Activated effector memory CD4-positive, alpha-beta T cell treated with anti-CD3 and anti-CD28 coated beads, Interleukin-2, amount 50 U/mL, for 16 hours (primary cell): ENCODE measurements at places on chromosomes 3 and 15.

GRCh38 chr3:177928172-177928873 lies 607.9 kb upstream of the KCNMB2 start:
- DNase-seq: no peak

- DNase-seq: no peak
These were observed 108.5 kb downstream of the TJP1 start for GRCh38 chr15:29713784-29714183.

GRCh38 chr15:67880651-67881182 lies 40.9 kb upstream of the RNU6-1 start:
- no peak for DNase-seq

GRCh38 chr3:138200424-138200823 lies 13.3 kb downstream of the ARMC8 start:
- DNase-seq: no peak

GRCh38 chr15:70761046-70761445 lies 2.3 kb downstream of the UACA start:
- no peak for DNase-seq

GRCh38 chr3:140315955-140316354 lies 361.9 kb upstream of the TRIM42 start:
- DNase-seq: no peak

DNA sequence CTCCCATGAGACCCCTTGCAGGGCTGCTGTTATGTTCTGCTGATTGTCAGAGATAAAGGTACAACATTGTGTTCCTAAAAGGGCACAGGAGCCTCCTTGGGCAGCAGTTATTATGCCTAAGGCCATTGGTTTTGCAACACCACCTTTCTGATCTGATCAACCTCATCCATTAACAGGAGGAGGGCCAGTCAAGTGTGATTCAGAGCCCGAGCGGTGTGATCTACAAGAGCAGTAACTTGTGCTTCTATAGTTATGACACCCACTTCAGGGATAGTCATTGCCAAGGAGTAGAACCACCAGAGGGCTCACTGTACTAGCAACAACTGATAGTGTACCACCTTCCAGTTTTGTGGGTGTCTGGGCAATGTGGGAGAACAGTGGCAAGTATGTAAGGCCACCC lies 1457.9 kb upstream of the CADM2 start:
- DNase-seq: no peak

DNA sequence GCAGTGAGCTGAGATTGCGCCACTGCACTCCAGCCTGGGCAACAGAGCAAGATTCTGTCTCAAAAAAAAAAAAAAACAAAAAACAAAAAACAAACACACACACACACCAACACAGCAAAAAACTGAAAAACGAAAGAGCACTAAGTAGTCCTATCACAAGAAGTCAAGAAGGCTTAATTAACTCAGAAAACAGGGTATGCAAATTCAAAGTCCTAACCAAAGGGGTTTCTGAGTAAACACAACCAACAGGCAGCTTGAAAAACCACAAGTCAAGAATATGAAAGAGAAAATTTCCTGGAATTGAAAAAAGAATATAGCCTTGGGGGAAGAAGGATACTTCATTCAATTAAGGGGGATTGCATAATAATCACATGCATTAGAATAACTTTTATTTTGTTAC lies 37.7 kb upstream of the PARP14 start:
- no peak for DNase-seq

- DNase-seq: no peak
These were observed 252.2 kb upstream of the IGF1R start for GRCh38 chr15:98395974-98396610.

- no peak for DNase-seq
These were observed 265.6 kb downstream of the FOXP1 start for GRCh38 chr3:71317749-71318457.

DNA sequence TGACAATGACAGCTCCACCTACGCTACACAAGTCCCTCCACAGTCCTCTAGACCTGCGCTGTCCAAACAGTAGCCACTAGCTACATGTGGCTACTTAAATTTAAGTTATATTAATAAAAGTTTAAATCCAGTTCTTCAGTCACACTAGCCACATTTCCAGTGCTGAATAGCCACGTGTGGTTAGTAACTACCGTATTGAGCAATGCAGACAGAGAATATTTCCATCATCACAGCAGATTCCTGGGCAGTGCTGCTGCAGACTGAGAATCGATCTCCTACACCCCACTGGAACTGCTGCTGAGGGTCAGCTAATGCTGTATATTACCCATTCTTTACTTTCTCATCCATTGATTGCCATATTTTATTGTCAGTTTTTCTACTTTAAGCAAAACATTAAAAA lies 40.9 kb downstream of the HDC start:
- DNase-seq: no peak

- no peak for DNase-seq
These were observed 513.2 kb upstream of the TBL1XR1 start for GRCh38 chr3:177710506-177710905.

- no peak for DNase-seq
These were observed 171.1 kb upstream of the TLE3 start for GRCh38 chr15:70268698-70269251.

DNA sequence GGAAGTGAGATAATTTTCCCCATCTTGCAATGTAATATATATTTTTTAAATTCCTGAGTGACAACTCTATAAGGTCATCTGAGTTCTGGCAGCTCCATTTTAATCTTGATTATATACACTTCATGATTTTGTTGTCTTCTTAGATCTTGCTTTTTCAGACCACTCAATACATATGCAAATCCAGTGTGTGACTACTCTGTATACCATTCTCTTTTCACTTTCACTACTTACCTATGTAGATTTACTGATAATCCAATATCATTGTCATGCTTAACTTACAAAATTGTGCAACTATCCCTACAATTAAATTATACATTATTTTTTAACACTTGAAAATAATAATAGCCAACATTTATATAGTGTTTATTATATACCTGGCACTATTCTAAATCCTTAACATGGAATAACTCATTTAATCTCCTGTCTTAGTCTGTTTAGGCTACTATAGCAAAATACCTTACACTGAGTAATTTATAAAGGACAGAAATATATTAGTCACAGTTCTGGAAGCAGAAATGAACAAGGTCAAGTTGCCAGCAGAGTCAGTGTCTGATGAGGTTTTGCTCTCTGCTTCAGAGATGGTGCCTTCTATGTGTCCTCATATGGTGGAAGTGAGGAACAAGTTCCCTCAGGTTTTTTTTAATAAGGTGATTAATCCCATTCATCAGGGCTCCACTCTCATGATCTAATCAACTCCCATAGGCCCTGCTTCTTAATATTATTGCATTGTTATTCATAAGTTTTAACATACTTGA lies 338.5 kb downstream of the TUSC7 start:
- no peak for DNase-seq
